ENCODE measurements at places on chromosomes 5 and 9. TPM values are rescaled to one million over a fixed set of nuclear protein-coding genes. Genes with fewer than 3 reads are reported as not detected.

GRCh38 chr5:121968910-121969607 is 7.3 kb downstream of the SRFBP1 start:
- DNase-seq: no peak

DNA sequence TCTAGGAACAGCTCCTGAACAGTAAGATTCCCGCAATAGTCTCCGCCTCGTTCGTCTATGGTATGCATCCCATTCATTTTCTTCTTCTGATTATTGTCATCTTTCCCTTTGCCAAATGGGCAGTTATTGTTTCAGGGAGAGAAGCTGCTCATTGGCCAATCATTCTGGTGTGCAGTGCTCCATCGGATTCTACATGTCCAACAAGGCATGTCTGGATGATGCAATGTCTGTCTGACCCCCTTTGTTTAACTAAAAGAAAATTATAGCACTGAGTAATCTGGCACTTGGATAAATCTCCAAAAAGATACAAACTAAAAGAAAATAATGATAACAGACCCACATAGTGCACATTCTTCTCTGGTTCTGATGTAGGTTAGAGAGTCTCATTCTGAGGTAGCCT is 515.6 kb upstream of the DMAC1 start:
- DNase-seq: no peak

- DNase-seq: no peak
Observed at GRCh38 chr9:82057805-82058204, 69.2 kb downstream of the SPATA31D1 start.

- DNase-seq: no peak
Observed at GRCh38 chr9:135951889-135952663, 9.1 kb downstream of the UBAC1 start.

GRCh38 chr5:112594095-112594850 is 143.4 kb upstream of the APC start:
- DNase-seq: no peak

DNA sequence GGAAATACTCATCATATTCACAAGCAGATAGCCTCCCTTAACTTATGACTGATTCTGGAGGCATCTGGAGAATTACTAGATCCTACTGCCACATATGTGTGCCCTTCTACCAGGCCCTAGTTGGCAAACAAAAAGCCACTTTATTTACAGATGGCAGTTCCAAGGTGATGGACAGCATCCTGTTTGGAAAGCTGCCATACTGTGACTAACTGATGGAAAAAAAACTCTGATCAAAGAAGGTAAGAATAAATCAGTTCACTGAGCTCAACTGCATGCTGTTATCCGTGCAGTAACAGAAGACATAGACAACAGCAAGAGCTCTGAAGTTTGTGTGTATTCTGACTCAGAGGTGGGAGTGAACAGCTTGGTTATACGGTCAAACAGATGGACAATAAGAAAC is 279.8 kb upstream of the POU5F2 start:
- DNase-seq: no peak

GRCh38 chr9:121221664-121222055 is 20.0 kb upstream of the RAB14 start:
- DNase-seq: no peak

DNA sequence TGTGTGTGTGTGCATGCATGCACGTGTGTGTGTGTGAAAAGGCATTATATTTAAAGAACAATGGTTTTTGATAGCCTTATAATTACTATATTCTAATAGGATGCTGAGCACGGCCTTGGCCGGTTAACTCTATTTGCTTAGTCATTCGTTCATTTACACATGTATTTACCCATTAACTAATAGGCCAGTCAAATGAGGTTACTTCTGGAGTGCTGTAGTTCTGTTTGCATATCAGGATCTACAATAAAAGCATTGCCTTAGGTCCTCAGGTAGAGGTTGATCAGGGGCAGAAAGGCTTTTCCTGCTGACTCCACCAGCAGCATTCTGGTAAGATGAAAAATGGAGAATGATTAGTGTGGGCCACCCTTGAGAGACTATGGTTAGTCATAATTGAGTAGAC is 219.0 kb downstream of the COMMD10 start:
- no peak for DNase-seq

DNA sequence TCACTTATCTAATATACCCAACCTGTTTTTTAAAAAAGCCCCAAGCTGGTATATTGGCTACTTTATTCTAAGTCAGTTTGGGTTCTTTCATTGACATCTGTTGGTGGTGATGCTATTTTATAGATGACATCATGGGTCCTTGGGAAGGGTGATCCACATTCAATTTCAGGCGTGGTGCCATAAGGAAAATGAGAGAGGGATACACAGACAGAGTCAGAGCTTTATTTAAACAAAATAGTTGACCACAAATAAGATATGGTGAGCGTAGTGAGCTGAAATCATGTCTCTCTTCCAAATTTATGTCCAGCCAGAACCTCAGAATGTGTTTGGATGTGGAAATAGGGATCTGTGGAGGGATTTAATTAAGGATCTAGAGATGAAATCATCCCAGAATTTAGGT is 302.4 kb downstream of the MAT2B start:
- DNase-seq: no peak

DNA sequence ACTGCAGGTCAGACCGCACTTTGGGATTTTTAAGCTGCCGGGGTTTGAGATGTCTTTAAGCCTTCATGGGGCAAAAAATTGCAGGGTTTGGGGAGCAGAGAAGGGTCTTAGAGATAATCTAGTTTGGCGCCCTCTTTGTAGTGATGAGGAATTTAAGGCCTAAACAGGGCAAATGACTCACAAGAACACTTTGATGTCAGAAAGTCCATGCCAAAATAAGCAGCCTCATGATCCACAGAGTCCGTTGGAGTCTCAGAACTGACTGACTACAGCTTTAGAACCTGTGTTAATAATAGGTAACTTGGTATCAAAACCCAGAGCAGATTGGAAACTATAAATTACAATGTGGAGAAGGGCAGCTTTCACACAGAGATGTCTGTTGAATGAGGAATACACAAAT is 35.9 kb upstream of the PTGS1 start:
- DNase-seq: no peak

DNA sequence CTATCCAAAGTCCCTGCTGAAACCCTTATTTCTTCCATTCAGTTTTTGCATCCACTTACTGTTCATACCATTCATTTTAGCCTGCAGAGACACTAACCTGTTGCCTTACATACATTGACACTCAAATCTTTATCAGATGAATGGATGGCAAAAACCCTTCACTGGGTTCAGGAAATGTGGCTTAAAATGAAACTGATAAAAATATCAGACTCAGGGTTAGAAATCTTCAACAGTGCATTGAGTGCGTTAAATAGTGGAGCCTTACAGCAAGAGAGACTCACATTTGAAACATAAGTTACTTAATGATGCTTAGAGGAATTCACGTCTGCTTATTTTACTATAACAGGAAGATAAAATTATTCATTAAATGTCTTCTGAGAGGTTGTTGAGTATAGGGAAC is 28.0 kb upstream of the BNC2 start:
- no peak for DNase-seq

DNA sequence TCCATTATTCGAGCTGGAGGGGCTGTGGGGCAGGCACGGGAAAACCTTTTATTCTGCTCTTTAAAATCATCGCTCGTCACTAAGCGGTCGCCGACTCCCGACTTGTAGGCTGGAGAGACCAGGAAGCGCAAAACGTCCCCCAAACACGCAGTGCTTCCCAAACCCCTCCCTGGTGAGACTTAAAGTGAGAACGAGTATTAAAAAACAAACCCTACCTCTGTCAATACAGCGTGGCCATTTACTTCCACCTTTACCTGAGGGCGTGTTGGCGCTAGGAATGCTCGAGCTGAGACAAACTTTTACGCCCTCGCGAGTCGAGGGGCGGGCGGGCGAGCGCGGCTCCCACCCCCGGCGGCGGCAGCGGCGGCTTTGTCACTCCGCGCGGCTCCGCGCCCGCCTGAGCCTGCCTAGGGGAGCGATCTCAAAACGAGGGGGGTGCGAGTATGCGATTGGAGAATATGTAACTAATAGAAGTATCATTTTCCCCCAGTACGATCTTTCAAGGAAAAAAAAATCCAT is at the start of gene NR2F1-AS1:
Gene NR2F1-AS1, minus strand, starts transcription at position 293 of the 519 bp plus-strand sequence.
- DNase-seq: no peak

- no peak for DNase-seq
Observed at GRCh38 chr5:145718956-145719355, 116.2 kb downstream of the PRELID2 start.

DNA sequence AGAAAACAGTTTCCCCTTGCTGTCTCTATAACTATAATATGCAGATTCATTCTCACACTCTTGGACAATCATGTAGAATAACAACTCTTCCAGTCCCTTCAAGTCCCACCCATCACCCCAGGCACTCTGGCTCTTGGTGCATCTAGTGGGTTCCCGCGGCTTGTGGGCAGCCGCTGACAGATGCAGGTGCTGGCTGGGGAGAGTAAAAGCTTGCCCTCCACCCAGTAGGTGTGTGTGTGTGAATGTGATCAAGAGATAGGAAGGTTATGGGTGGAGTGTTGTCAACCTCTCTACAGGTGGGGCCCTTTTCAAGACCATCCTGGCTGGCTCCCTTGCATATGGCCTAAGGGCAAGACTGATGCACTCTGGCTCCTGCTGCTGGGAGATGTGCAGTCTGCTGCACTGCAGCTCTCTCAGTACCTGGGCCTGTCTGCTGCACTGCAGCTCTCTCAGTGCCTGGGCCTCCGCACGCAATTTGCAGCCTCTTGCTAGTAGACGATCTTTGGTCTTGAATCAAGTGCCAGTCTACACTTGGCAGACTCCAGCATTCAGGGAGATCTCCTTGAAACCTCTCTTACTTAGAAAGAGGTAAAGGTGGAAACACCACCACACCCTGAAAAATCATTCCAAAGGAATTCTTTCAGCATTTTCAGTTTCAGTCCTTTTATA is 189.7 kb upstream of the GDNF start:
- no peak for DNase-seq

Gene SLC6A19
- total RNA-seq: not detected

Gene CCL27
- total RNA-seq: 0.55 TPM

Gene HTR1A
- total RNA-seq: not detected

Gene RNF208
- total RNA-seq: 10.1 TPM

Gene ZNG1C
- 40.3 TPM for total RNA-seq
